ENCODE measurements at places on chromosomes 16 and 17. TPM values are rescaled to one million over a fixed set of nuclear protein-coding genes. Genes with fewer than 3 reads are reported as not detected.

DNA sequence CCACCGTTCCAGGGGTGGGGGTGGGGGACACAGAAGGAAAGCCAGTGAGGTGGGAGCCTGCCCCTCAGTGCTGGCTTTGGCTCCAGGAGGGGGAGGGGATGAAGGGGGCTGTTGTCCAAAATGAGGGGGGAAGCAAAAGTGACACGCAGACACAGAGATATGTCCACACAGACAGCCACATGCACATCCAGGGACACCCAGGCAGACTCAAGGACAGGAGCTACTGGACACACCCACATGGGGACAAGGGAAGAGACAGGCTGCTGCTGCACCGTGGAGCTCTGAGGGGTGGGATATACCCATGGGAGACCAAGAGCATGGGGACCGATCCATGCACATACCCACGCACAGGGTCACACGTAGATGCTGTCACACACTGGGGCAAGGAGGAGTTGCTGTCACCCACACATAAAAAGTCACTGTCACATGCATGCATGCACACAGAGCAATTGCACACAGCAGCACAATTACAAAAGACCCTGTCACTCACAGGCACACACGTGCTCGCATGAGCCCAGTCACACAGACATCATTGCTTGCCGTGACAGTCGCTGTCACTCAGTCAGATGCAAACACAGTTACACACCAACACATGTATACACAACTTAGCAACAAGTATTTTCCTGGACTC, 1.3 kb downstream of the THRA start:
- H3K4me3 ChIP-seq: peak overlapping the region; percentile 83
- H3K27me3 ChIP-seq: peaks cover 6% of the 10 kb centered on the region
- peak overlapping the region; percentile 7 for H3K27ac ChIP-seq
- peaks cover 46% of the 10 kb centered on the region for H3K4me1 ChIP-seq
- no peaks in the 10 kb centered on the region for H3K36me3 ChIP-seq

CES5A gene
- not detected for total RNA-seq

DNA sequence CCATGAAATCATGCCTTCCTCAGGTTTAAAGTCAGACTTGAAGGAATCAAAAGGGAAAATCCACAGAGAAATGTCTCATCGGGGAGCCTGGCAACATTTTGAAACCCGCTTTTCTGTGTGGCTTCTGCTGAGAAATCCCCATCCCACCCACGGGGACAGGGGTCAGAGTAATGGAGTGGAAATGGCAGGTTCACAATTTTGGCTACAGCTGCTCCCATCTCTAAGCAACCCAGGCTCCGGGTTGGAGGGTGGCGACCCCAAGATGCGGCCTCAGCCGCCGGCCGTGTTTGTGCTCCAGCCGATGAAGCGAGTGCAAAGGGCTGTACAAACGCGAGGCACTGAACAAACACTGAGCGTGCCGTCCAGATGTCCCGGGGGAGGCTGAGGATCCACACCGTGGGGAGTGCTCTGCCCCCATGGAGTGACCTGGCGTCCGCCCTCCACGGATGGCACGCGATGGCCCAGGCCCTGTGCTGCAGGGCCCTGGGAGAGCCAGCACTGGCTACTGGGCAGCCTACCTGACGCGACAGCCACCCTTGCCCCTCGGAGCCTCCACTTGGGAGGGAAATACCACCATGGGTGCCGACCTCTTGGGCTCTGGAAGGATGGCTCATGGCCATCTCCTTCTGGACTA, 22.2 kb downstream of the SLC43A2 start:
- H3K27ac ChIP-seq: peak overlapping the region; percentile 94
- DNase-seq: no peak
- H3K4me1 ChIP-seq: peaks cover 20% of the 10 kb centered on the region
- no peaks in the 10 kb centered on the region for H3K36me3 ChIP-seq
- no peaks in the 10 kb centered on the region for H3K27me3 ChIP-seq

DNA sequence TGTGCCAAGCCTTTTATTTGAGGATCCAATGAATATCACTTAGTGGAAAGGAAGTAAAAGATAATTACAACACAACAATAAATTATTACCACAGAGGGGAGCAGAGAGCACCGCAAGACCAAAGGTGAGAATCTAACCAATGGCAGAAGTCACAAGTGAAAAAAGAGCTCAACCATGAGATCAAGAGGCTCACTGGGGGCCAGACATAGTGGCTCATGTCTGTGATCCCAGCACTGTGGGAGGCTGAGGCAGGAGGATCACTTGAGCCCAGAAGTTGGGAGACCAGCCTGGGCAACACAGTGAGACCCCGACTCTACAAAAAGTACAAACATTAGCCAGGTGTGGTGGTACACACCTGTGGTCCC, 17.7 kb downstream of the ANKRD11 start:
- no peaks in the 10 kb centered on the region for H3K27me3 ChIP-seq
- peak overlapping the region; percentile 80 for H3K27ac ChIP-seq
- peaks cover 53% of the 10 kb centered on the region for H3K4me1 ChIP-seq
- DNase-seq: no peak

DNA sequence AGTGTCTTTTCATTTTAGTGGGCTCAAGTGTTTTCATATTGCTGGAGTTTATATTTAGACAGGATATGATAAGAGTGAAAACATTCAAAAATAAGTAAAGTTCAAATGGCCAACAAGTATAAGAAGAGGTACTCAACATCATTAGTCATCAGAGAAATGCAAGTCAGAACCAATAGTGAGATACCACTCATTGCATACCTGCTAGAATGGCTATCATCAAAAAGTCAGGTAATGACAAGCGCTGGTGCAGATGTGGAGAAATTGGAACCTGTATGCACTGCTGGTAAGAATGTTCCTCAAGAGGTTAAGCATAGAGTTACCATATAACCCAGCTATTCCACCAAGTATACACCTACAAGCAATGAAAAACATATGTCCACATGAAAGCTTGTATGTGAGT, 87.8 kb downstream of the WNT3 start:
- H3K36me3 ChIP-seq: peaks cover 5% of the 10 kb centered on the region
- no peak for DNase-seq
- H3K27me3 ChIP-seq: no peaks in the 10 kb centered on the region
- no peak overlapping the region for H3K4me3 ChIP-seq
- H3K27ac ChIP-seq: no peak overlapping the region

DNA sequence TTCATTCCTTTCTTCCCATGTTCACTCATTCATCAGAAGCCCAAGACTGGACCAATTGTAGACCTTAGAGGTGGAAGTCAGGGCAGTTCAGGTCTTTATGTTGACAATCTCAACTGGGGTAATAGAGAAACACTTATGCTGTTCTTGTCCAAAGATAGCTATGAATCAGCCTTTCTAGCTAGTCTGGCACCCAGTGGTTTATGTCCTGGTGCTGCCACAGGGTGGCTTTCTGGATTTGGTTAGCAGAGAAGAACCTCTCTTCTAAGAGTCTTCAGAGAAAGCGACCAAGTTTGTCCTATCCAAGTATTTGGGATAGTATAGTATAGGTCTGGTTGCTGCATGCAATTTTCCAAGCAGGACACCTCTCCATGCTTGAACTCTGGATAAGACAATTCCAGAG, 83.3 kb downstream of the NOG start:
- no peak overlapping the region for H3K27ac ChIP-seq
- peaks cover 65% of the 10 kb centered on the region for H3K27me3 ChIP-seq
- H3K4me1 ChIP-seq: peaks cover 22% of the 10 kb centered on the region
- H3K4me3 ChIP-seq: no peak overlapping the region
- H3K36me3 ChIP-seq: peaks cover 8% of the 10 kb centered on the region

DNA sequence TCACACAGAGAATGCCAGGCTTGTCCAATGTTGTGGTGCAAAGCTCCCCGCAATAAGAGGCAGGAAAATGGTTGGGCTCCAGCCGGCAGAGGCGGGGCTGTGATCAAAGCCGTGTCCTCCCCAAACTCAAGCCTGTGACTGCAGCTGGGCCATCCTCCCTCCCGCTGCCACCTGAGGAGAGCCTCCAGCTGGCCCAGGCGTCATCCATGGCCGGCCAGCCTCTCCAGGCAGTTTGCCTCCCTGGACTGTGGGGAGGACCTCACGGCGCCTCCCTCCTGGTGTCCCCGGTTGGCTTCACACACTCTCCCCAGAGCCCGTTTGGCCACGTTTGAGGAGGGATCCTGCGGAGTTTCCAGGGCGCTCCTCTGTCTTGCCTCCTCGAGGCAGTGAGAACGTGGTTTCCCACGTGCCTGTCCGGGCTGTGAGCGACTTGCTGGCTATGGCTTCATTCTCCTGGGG, 134.1 kb downstream of the IRF8 start:
- DNase-seq: no peak
- H3K4me3 ChIP-seq: no peak overlapping the region
- no peaks in the 10 kb centered on the region for H3K36me3 ChIP-seq
- H3K27ac ChIP-seq: no peak overlapping the region
- H3K4me1 ChIP-seq: no peaks in the 10 kb centered on the region
- H3K27me3 ChIP-seq: peaks cover 14% of the 10 kb centered on the region

ZACN gene
- 1.4 TPM for total RNA-seq

- H3K27ac ChIP-seq: peak overlapping the region; percentile 99
- DNase-seq: no peak
- H3K27me3 ChIP-seq: no peaks in the 10 kb centered on the region
These were observed 58.9 kb upstream of the LRRC37A3 start for GRCh38 chr17:64978138-64978537.

G6PC1 gene
- not detected for total RNA-seq

C17orf50 gene
- not detected for total RNA-seq

NFAT5 gene
- 106 TPM for total RNA-seq

- H3K27ac ChIP-seq: no peak overlapping the region
- H3K4me1 ChIP-seq: no peaks in the 10 kb centered on the region
These were observed 165.0 kb upstream of the ELAC2 start for GRCh38 chr17:13182854-13183253.

GPRC5C gene
- 0.25 TPM for total RNA-seq

ZKSCAN2 gene
- 4.5 TPM for total RNA-seq

- DNase-seq: no peak
- no peaks in the 10 kb centered on the region for H3K36me3 ChIP-seq
- peaks cover 7% of the 10 kb centered on the region for H3K4me1 ChIP-seq
- no peaks in the 10 kb centered on the region for H3K27me3 ChIP-seq
These were observed 44.4 kb upstream of the ZFHX3 start for GRCh38 chr16:73092236-73092781.
